ENCODE measurements at places on chromosomes 2 and 18.
A peak's percentile ranks its signal among the peaks of the same experiment; 100 is the strongest.

DNA sequence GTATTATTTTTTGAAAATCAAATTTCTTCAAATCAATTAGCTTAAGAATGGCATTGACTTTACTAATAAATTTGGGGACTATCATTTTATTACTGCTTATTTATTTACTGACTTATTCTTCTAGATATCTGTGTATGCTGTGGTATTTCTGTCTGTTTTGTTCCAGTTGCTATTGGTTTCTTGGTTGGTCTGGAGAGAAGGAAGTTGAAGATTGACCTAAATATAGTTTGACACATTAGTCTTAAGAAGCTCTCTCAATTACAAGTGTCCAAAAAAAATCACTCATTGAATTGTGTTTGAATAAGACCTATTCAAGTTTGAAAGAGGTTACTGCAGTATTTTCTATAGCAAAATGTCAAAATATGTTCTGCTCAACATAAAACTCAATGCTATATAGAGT is 153.3 kb upstream of the KYNU start:
- no peak for DNase-seq

DNA sequence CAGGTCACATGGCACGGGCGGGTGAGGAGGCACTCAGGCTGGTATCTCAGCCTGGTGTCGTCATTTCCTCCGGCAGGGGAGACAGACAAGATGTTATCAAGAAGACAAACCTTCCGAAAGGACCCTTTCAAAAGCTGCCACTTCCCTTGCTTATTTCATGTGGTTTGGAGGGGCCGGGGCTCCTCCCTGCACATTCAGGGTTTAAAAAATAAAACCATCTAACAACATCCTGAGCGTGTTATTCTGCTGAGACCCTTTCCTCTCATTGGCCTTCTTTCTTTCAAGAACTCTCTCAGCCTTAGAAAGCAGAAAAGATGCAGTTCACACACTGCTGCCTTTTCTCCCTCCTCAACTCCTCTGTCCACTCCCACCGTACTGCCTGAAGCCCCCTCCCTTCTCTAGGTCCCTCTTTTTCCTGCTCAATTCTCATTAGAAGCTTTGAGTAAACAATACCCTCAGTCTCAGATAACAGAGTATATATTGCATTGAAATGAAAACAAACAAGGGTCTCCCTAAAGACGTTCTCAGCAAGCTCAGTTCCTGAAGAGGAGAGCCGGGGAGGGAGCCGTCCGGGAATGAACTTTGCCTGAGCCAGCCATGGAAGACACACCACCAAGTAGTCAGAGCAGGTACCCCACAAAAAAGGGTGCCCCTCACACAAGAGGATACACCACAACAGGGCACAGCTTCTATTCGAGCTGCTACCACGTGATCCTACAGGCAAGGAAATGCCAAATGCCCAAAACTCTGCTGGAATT is 9.7 kb downstream of the SMAD7 start:
- peak; percentile 61 for DNase-seq

DNA sequence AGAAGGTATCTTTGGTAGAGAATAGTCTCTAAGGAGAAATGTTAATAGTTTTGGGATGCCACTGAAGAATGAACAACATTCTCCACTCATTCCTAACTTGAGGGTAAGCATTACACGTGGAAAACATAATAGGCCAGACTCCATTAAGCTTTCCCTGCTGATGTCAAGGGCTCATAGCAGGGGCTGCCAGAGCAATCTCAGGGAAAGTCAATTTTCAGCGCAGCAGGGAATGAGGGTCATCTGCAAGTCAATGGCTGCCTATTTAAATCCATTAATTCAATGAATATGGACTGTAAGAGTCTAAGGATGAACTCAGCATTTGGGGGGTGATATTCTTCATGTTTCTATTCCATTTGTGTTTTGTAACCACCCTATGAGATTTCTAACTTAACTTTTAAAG is 144.2 kb upstream of the ARL4C start:
- no peak for DNase-seq

DNA sequence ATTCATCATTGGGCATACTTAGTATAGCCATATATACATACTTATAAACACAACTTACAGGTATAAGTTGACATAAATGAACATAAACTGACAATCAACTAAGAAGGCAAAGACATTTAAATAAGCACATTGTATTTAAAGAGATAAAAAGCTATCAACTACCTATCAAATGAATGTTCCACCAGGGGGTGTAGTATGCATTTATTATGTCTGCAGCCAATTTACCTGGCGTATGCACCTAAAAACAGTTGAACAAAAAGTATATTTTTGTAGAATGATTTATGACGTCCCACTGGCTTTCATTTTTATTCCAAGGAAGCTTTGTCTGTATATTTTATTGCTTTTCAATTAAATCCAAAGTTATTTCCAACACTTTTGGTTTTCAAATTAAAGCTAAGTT is 323.5 kb downstream of the AFF3 start:
- no peak for DNase-seq

DNA sequence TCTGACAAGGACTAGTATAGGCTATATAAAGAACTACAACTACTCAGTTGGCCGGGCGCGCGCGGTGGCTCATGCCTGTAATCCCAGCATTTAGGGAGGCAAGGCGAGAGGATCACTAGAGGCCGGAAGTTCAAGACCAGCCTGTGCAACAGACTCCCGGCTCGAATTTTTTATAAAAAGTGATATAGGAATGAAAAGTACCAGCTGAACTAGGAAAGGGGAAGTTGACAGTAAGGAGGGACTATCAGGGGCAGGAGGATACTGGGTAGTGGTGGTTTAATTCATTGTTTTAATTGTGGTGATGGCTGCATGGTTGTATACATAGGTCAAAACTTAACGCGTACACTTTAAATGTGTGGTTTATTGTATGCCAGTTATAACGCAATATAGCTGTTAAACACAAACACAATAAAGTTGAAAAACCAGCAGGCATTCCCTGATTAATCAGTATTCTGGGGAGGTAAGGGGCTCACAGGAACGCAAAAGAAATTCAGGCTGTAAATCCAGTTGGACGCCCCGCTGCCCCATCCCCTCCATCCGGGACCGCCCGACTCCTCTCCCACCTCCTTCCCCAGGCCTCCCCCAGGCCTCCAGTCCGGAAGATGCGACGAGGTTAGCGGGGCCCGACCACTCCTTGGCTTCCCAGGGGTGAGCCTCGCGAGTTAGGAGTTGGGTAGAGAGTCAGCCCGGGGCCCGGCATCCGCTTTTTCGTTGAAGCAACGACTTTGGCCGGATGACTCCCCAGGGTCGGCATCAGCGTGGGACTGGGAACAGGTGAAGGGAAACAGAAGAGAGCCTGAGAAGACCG is 746 bp upstream of the POLR1B start:
- DNase-seq: peak; percentile 4

- peak; percentile 24 for DNase-seq
These were observed 52.0 kb upstream of the CELF4 start for GRCh38 chr18:37617623-37618022.

GRCh38 chr2:144180131-144180530 is 339.8 kb downstream of the ZEB2 start:
- no peak for DNase-seq

GRCh38 chr18:66534110-66534509 is 69.8 kb downstream of the CDH19 start:
- no peak for DNase-seq

GRCh38 chr2:689237-689636 is 12.0 kb upstream of the TMEM18 start:
- no peak for DNase-seq

- DNase-seq: no peak
These were observed 50.1 kb downstream of the MAP2 start for GRCh38 chr2:209473930-209474419.

GRCh38 chr2:43300781-43301583 is 74.6 kb upstream of the ZFP36L2 start:
- no peak for DNase-seq

DNA sequence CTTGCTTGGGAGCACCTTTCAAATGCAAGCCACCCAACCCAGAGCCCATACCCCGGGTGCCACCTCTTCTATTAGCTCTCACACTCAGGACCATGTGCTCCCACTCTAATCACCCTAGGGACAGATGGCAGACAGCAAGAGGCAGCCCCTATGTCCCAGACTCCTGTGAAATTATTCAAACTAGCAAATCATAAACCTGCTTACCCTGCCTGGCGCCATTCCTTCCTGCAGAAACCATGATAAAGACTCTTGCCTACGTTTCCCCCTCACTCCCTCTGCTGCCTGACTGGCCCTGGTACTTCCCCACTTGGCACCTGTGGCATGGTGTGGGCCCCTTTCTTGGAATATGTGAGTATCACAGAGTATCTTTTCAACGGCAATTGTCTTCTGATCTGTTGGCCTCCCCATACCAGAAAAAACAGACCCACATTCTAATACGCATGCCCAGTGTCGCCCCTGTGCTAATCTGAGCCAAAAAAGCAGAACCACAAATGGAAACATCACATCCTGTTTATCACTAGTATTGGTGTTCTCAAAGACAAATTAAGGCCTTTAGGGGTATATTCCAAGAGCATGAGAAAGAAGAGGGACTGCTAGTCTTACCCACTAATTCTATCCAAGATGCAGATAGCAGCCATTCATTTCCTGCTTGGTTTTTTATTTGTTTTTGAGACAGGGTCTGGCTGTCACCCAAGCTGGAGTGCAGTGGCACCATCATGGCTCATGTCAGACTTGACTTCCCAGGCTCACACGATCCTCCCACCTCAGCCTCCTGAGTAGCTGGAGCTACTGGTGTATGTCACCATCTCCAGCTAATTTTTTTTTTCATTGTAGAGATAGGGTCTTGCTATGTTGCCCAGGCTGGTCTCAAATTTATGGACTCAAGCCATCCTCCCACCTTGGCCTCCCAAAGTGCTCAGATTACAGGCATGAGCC is 44.1 kb upstream of the TTC39C start:
- no peak for DNase-seq

- DNase-seq: no peak
These were observed 244.5 kb downstream of the TXNL1 start for GRCh38 chr18:56393870-56394269.

DNA sequence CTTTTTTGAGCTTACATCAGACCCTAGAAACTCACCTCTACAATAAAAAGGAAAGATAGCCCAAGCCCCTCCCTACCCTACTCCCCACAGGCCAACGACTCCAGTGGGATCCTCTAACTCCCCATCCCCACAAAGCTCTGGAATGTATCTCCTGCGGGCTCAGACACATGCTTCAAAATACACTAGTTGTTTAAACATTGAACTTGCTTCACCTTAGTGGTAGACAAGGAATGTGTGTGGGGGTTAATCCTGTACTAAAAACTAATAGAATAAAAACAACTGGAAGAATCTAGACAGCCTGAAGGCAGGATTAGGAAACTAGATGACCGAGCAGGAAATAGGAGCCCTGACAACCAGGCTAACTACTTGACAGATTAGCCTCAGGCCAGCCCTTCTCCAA is 211.5 kb downstream of the SUCLG1 start:
- peak; percentile 48 for DNase-seq

- no peak for DNase-seq
These were observed 12.3 kb upstream of the GPR17 start for GRCh38 chr2:127633556-127634065.

GRCh38 chr2:67566958-67567635 is 170.0 kb downstream of the ETAA1 start:
- DNase-seq: no peak

GRCh38 chr2:19873014-19873413 is 28.8 kb downstream of the TTC32 start:
- DNase-seq: no peak

- DNase-seq: peak; percentile 62
These were observed 21.2 kb downstream of the RTP5 start for GRCh38 chr2:241890524-241891235.

- no peak for DNase-seq
These were observed 66.7 kb upstream of the TTN start for GRCh38 chr2:178873912-178874311.

GRCh38 chr2:127102521-127103242 is 4.3 kb downstream of the BIN1 start:
- DNase-seq: no peak

DNA sequence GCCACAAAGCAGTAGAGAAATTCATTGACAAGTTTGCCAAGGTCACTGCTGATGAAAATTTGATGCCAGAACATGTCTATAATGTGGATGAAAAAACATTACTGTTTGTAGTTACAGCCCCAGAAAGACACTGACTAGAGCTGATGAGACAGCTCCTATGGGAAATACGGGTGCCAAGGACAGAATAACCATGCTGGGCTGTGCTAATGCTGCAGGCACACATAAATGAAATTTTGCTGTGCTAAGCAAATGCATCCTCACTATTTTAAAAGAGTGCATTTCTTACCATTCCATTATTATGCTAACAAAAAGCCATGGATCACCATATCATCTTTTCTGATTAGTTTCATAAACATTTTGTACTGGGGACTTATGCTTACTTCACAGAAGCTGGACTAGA is 208.2 kb downstream of the FHOD3 start:
- DNase-seq: no peak

DNA sequence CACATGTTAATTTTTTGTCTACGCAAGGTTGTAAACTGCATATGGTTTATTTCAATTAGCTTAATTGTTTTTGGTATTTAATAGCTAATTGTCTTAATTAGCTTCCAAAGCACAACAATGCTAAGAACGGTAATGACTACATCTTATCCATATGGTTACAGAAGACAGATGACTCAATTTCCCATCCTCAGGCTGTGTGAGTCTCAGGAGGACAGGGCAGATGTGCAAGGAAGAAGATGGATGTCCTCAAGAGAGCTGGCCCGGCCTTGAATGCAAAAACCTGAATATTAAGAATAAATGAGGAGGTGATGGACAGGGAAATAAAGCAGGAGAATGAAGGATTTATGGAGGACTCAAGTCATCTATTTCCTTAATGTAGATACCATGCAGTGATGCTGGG is 31.4 kb downstream of the SLC4A3 start:
- DNase-seq: no peak

DNA sequence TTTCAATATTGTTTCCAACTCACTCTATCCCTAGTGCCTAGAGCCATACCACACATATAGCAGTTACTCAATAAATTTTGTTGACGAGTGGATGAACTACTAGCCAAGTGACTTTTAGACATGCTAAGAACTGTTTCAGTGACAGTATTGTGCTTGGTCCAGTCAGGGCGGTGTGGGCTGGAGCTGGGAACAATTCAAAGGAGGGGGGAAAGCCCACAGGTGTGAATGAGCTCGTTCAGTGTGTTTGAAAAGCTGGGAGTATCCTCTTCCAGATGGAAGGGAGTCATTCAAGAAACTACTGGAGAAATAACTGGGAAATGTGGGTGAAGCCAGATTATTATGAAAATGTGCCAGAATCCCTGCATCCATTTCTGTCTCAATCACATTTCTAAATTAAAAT is 1.7 kb upstream of the SERPINE2 start:
- DNase-seq: no peak

DNA sequence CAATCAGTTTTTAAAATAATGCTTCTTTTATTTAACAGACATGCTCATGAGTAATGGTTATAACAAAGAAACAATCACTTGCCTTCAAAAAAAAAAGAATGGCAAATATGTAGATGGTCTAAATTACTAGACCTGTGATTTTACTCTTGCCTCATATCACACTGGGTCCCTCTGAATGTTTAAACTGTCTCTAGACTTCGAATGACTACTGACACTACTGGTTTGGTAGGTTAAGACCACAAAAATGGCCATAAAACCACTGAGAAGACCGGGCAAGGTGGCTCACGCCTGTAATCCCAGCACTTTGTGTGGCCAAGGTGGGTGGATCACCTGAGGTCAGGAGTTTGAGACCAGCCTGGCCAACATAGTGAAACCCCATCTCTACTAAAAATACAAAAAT is 5.1 kb upstream of the SELENOI start:
- no peak for DNase-seq
